Dorsolateral prefrontal cortex (tissue), 122 donors: ENCODE measurements at places on chromosomes 2 and 18.

GRCh38 chr2:176115883-176116813 lies at the start of gene HOXD10:
HOXD10 (plus strand) TSS chr2:176116778; CDS start chr2:176116834, 56 bp downstream.
- no peak for DNase-seq

- DNase-seq = no peak
These were observed 86.1 kb upstream of the SRD5A2 start for GRCh38 chr2:31666878-31667277.

DNA sequence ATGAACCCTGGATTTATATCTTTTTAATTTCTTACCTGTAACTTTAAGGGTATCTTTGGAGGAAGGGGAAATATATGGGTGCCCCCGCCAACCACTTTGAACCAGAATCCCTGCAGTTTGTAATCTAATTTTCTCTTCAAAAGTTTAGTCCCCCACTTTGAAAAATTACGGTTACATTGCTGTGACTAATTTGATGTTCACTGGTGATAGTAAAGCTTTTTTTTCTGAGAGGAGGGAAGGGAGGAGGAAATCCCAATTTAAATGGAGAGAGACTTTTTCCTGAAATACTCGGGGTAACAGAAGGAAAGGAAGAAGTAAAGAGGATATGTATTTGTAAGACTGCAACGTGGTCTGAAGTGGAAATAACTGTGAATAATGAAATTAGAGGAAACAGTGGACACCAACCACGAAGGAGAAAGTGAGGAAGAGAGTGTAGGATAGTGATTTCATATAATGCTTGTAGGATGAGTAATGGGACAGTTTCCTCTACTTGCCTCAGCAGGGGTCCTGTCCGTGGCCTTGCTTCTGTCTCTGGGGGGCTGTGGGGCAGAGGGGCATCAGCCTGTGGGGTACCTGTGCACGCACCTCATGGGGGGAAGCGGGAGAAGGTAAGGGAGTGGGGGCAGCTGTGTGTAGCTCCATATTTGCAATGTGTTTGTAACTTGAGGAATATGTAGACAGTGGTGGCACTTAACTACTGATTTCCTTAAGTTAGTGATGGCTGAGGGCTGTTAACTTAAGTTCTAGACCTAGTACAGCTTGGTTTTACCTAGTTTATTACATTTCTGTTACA lies 161.1 kb downstream of the LTBP1 start:
- DNase-seq = no peak

GRCh38 chr2:108323619-108324018 lies 34.9 kb downstream of the SULT1C2 start:
- no peak for DNase-seq

DNA sequence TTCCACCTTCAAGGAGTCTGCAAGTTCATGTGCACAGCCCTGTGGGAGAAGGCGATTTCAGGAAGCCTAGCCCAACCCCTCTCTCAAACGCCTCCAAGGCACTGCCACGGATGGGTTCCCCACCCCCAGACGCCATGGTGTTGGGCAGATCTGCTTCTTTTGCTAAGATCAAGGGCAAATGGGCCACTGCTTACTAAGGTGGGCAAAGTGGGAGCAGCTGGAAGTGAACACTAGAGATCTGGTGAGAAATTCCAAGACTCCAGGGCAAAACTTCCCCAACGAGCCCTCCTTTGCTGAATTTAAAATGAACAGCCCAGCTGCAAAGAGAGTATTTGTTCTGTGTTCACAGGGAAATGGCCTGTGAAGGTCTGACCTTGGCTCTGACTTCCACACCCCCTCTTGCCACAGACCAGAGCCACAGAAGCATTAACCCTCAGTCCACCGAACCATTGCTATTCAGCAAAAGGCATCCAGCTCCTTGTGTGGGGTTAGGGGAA lies 45.1 kb upstream of the ZBTB7C start:
- DNase-seq = no peak
